ENCODE measurements at places on chromosomes 2 and 18.
A peak's percentile ranks its signal among the peaks of the same experiment; 100 is the strongest.

- DNase-seq, result no peak
Observed at GRCh38 chr2:39660612-39661236, 5.0 kb upstream of the TMEM178A start.

DNA sequence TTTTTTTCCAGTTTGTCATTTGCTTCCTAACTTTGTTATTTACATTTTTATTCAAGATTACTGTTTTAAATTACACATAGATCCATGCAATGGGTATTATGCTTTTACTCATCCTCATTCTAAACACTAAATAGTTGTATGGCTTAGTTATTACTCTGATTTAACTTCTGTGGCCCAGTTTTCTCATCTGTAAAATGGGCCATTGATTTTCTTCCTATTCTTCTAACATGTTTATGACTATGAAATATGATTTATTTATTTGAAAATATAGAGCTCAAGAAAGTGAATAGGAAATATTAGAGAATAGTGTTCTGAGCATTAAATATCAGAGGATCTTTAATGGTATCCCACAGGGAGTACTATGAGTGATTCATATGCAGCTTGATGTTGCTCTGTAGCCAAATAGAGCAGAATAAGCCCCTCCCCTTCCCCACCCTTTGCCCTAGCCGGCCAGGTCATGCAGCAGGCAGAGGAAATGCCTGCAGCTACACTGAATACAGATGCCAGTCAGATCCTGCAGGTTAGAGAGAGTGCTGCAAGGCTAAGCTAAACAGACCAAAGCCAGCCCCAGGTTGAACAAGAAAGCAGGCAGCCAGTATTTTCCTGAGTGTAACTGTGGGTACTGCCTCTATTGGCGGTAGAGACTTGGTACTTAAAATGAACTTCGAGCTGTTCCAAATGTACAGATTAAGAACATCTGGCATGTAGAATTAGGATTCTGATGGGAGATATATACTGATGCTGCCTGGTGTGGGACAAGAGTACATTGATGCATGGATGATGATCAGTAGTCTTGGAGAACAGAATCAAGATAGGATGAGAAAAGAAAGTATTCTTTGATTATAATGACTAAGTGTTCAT, 11.7 kb upstream of the ACYP2 start:
- DNase-seq, result peak; percentile 67

- DNase-seq, result peak; percentile 55
Observed at GRCh38 chr18:11512096-11513025, 97.0 kb upstream of the SLC35G4 start.

- no peak for DNase-seq
Observed at GRCh38 chr2:208686665-208687064, 280.1 kb downstream of the PTH2R start.

All from urothelium cell line (cell line).